ENCODE measurements at places on chromosomes 2 and 18.

GRCh38 chr2:37663390-37663789 lies 8.1 kb downstream of the CDC42EP3 start:
- no peak for DNase-seq

DNA sequence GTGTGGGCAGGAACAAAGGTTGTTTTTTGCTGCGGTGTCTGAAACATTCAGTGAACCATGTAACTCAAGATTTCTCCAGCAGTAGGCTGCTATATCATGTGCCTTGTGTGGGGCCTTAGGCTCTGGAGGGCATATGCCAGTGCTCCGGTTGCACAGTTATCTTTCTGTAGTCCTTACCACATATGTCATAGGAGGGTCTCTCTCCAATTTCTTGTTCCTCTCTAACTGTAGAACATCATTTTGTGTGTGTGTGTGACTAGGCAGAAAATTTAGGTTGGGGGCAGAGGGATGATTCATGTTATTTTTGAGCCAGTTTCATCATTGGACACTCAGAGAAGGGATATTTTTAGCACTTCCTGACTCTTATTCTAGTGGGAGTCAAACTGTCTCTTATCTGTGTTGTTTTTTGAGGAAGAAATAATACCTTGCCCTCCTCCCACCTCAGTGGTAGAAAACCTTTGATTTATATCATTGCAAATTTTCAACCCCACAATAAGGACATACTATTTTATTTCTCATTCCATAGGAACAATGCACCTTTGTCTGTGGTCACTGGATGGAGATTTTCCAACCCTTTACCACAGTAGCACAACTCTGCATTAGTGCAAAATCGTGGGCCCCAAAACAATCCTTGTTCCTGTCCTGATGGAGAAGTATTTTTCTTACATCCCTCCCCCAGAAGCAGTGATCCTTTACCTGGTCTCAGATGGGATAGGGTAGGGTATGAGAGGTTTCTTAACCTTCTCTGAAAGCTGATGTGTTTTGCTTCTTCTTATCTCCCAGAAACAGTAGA lies 113.9 kb downstream of the CCDC74A start:
- DNase-seq = no peak

- DNase-seq = no peak
Observed at GRCh38 chr2:10525573-10526265, 77.6 kb upstream of the ODC1 start.

- DNase-seq = no peak
Observed at GRCh38 chr2:237278568-237278967, 135.4 kb downstream of the COL6A3 start.

- peak; percentile 96 for DNase-seq
Observed at GRCh38 chr2:43041661-43042360, 184.6 kb downstream of the ZFP36L2 start.

DNA sequence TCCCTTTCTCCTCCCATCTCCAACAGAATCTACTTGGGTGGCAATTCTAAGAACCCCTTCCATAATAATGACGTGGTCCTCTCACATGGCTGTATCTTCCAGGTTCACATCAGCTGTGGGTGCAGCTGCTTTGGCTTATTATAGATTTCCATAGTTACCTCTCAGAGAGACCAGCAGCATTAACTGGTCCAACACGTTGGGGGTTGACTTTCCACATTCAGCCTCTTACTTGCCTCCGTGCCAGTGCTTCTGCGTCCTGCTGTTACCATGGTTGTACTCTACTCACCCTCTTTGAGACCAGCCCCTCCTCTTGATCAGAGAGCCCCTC lies 570.7 kb downstream of the PLCL1 start:
- DNase-seq = no peak

DNA sequence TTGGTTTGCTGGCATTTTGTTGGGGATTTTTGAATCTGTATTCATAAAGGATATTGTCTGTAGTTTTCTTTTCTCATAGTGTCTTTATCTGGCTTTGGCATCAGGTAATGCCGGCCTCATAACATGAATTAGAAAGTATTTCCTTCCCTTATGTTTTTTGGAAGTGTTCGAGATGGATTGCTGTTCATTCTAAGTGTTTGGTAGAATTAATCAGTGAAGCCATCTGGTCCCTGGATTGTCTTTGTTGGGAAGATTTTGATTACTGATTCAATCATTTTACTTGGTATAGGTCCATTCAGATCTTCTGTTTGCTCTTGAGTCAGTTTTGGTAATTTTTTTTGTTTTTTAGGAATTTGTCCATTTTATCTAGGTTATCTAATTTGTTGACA lies 22.3 kb downstream of the KIAA1328 start:
- DNase-seq = no peak

GRCh38 chr2:192749611-192750200 lies 555.0 kb upstream of the TMEFF2 start:
- DNase-seq = peak; percentile 6

DNA sequence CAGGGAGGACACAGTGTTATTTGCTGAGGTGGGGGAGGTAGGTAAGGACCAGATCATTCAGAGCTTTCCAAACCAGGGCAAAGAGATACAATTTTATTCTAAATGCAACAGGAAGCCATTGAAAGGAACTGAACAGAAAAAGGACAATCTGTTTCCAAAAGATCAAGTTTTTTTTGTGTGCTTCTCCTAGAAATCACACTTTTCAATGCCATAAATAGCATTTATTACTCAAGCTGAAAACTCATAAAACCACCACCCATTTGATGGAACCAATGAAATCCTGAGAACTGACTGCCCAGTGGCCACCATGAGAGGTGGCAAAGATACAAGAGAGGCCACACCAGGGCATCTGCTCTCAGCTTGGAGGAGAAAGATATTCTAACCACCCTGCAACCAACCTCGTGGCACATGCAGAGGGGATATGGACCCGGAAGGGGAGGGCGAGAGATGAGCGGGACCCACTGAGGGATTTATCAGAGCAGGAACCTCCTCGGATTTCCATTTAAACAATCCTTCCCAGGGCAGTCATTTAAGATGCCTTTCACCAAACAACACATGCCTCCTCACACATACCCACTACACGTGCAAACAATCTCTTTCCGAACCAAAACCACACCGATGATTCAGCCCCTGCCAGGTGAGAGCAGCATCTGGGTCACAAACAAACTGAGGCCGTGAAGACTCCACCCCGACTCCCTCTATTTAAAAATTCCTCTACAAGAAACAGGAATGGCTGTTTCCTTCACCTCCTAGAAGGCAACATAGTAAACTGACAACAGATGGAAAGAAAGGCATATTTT lies 8.8 kb downstream of the CYB5A start:
- DNase-seq = no peak

DNA sequence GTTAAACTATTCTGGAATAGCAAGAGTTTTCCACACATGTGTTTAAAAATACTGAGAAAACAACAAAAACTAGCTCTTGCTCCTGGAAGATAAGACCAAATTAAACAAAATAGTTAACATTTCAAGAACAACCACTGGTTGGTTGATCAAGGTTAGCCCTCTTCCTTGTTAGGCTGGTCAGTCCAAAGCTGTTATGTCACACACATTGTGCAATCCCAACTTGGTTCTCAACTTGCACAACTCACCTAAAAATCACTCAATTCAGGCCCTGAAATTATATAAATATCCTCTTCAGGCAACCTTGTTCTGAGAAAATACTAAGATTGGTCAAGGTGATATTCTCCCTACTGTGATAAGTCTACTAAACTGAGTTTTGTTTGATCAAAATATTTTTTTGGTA lies 169.7 kb upstream of the LRP1B start:
- no peak for DNase-seq

GRCh38 chr2:241198381-241199279 lies 10.2 kb downstream of the ANO7 start:
- DNase-seq = no peak

- no peak for DNase-seq
Observed at GRCh38 chr18:70411307-70411706, 122.5 kb downstream of the SOCS6 start.

- no peak for DNase-seq
Observed at GRCh38 chr18:12973562-12974213, 17.5 kb upstream of the CEP192 start.

DNA sequence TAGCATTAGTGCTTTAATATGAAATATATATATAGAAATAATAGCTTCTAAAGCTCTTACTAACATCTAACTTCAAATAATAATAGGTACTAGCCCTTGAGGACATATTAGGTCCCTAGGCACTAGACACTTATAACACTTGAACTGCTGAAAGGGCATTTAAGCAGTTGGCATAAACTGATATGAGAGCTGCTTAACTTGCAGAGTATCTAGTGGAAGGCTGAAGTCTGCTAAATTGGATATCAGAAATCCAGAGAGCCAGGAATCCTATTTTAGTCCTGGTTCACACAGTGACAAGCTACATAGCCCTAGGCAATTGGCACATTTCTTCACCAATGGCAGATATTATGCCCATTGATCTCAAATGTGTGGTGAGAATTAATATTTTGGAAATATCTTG lies 326.9 kb upstream of the UBE2E3 start:
- DNase-seq = no peak

GRCh38 chr2:233323851-233324250 lies 16.2 kb downstream of the SAG start:
- no peak for DNase-seq

DNA sequence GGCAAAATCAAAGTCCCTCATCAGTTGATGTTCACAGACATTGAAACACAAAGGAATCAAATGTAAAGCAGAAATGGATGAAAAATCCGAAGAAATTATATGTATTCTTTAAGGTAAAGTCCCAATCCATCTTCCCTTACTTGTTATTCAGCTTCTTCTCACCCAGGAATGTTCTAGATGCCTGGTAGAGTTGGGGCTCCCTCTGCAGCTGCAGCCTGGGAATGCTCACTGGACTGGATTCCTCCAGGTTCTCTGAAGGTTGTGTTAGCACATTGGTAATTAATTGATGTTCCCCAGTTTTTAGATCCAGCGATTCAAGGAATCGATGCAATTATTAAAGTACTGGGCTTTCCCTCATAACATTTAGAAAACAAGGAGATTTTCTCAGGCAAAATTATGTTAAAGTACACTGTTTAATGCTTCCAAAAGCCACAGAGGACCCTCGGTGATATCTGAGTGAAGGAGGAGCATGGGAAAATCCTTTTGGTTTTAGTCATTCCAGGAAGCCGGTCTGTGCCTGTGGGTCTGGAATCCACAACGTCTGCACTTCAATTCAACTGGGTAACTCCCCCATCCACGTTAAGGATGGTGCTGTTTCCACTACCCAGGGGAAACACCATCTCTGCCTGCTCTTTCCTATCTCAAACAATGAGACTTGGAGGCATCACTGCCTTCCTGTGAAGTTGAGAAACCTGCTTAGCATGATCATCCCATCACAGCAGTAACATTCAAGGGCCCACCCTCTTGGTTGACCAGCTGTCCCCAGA lies 22.0 kb downstream of the NTSR2 start:
- no peak for DNase-seq

GRCh38 chr2:198008230-198008629 lies 203.8 kb downstream of the PLCL1 start:
- no peak for DNase-seq

DNA sequence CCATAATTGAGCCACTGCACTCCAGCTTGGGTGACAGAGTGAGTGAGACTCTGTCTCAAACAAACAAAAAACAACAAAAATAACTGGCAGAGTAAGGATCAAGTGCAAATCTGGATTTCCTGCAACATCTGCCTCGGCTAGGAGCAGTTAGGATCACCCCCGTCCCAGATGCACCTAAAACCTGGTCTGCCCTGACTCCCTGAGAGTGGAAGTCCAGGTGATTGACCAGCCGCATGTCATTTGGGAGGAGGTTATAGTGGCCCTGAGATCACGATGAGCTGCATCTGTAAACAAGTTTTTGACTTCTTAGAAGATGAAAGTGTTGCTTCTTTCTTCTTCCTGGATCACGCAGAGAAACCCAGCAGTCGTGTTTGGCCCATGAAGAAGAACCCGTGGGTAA lies 5.0 kb upstream of the ESPNL start:
- no peak for DNase-seq

DNA sequence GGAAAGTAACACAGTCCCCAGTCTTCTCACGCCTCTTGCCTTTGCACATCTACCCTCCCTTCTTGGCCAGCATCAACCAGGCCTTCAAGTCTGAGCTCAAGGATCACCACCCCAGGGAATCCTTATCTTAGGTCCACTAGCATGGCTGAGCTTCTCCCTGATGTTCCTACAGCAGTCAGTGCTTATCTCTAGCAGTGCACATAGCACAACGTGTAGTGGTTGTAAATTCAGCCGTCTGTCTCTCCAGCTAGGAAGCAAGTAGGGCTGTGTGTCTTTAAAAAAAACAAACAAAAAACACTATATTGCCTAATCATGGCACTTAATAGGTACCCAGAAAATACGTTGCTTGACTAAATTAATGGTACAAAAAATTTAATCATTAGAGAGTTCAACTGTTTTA lies 29.2 kb downstream of the KCNG3 start:
- no peak for DNase-seq

DNA sequence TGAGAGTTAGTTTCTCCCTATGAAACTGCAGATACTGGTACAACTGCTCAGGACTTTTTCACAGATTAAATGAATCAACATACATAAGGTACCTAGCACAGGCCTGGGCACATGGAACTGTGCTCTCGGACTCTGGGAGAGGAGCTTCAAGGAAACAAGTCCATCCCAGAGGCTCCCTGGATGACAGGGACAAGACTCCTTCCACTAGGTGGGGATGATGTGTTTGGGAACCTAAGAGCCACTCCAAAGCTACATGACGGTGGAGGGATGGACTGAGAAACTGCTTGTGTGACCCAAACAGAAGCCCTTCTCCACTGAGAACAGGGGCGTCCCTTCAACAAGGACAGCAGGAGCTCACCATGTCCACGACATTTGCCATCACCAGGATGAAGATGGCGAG lies 37.1 kb downstream of the CENPO start:
- no peak for DNase-seq

GRCh38 chr2:69952336-69953115 lies 8.9 kb downstream of the ASPRV1 start:
- DNase-seq = no peak

GRCh38 chr2:167749660-167750059 lies 497.7 kb downstream of the STK39 start:
- DNase-seq = no peak

DNA sequence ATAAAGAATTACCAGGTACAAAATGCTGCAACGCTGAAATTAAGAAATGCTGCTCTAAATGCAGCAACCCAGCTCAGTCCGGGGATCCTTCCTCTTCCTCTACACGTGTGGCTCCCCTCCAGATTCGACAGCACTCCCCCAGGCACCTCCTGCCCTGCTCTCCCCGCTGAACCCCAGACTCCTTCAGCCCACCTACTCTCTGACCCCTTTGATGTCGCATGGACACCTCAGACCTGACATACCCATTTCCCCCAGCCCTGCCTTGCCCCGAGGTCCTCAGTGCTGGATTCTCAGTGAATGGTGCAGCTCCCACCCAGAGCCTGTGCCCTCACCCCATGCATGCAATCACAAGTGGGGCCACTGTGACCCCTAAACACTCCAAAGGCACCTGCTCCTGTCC lies 4.6 kb upstream of the ADRA2B start:
- DNase-seq = no peak

DNA sequence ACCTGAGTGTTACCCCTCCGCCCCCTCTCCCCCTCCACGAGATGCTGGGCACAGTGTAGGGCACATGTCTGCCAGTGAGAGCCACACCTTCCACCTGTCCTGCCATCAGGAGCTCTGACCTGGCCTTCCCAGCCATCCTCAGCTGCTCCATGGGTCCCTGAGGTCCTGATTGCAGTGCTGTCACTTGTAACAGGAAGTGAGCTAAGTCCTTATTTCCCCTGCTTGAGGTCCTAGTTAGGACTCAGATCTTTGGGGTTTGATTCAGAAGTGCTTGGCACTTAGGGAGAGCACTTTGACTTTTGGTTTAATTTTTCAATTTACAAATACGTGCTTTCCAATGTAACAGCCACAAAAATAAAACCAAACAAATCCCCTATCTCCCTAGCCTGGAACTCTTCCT lies 125.5 kb downstream of the WDSUB1 start:
- DNase-seq = no peak
